ENCODE measurements at places on chromosomes 12 and 14. TPM values are rescaled to one million over a fixed set of nuclear protein-coding genes. Genes with fewer than 3 reads are reported as not detected.

- no peak for DNase-seq
Observed at GRCh38 chr12:102376181-102376747, 104.1 kb downstream of the IGF1 start.

GRCh38 chr14:41607966-41608663, 1.4 kb downstream of the LRFN5 start:
- DNase-seq = no peak

DNA sequence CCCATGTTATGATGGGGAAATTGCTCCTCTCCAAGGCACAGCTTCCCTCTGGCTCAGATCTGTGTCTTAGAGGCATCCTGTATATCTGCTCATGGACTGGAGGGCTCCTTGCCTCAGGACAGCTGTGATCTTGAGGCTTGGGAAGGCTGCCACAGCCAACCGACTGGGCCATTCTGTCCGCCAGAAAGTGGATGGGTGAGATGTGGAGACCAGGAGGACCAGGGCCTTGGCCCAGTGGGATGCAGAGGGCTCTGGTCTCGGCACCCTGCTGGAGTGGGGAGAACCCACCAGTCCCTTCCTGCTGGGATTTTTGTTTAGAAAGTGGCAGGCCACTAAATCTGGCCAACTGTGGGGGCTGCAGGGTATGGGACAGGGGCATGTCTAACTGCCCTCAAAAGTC, 148.6 kb downstream of the CALM1 start:
- no peak for DNase-seq

- no peak for DNase-seq
Observed at GRCh38 chr14:102188187-102188586, 48.5 kb downstream of the WDR20 start.

- DNase-seq = no peak
Observed at GRCh38 chr12:128059621-128060370, 207.2 kb upstream of the TMEM132C start.

DNA sequence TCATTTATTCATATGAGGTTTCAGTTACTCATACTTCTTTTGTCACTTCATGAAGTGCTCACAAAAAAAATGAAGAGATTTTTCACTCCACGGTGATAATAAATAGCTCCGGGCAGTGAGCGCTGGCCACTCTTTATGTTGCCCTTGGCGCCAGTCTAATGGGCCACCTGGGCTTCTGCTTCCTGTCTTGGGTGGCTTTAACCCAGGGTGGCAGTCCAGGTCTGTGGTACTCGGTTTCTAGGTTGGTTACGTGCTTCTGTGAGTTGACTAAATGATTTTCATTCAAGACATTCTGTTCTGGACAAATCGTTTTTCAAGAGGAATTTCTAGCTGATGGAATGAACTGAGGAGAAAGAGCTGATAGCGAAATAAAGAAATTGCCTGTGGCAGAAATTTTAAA, 34.6 kb upstream of the NID2 start:
- no peak for DNase-seq

- DNase-seq = no peak
Observed at GRCh38 chr14:54675236-54676128, 108.6 kb downstream of the SAMD4A start.

DNA sequence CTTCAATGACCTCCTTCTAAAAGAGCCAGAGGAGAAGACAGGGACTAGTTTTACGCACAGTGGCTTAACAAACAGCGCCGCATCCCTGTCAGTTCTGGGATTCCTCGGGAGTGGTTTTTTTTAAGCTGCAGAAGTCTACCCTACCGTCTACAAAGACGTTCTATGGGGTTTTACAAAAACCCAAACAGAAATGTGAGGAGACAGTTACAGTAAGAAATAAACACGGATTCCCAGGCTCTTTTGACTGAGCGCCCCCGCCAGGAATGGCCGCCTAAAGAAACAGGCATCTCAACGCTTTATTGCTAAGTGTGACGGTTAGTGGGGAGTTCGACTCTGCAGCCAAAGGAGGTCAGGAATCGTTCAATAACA, 484 bp downstream of the ALKBH1 start:
- no peak for DNase-seq

- DNase-seq = no peak
Observed at GRCh38 chr14:58713677-58714076, 75.9 kb downstream of the DACT1 start.

LYSET gene
- 9.0 TPM for total RNA-seq

NKX2-1 gene
- total RNA-seq = not detected

ANG gene
- not detected for total RNA-seq

Data from natural killer cell (primary cell).